ENCODE measurements at places on chromosomes 12 and 14. TPM values are rescaled to one million over a fixed set of nuclear protein-coding genes. Genes with fewer than 3 reads are reported as not detected.
A peak's percentile ranks its signal among the peaks of the same experiment; 100 is the strongest.

DNA sequence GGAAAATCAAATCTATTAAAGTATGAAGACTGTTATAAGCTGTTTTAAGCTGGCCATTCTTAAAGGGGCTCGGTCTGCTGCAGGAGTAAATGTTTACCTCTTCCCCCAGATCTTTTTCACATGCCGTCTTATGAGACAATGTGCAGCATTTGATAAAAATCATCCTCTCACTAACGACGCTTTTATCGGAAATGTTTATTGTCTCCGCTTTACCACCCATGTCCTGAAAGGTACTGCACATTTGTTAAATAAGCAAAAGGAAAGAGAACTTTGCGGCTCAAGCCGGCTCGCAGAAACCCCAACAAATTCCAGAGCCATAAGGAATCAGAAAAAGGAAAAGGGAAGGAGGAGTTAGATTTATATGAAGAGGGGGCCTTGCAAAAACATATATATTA lies 137.8 kb downstream of the HMGA2 start:
- no peak overlapping the region for H3K4me3 ChIP-seq
- no peak overlapping the region for H3K27ac ChIP-seq
- H3K36me3 ChIP-seq: no peaks in the 10 kb centered on the region
- DNase-seq: no peak
- H3K4me1 ChIP-seq: no peaks in the 10 kb centered on the region

- no peaks in the 10 kb centered on the region for H3K27me3 ChIP-seq
- no peak overlapping the region for H3K27ac ChIP-seq
- H3K4me1 ChIP-seq: no peaks in the 10 kb centered on the region
These were observed 78.3 kb downstream of the SERPINA3 start for GRCh38 chr14:94690486-94690885.

DNA sequence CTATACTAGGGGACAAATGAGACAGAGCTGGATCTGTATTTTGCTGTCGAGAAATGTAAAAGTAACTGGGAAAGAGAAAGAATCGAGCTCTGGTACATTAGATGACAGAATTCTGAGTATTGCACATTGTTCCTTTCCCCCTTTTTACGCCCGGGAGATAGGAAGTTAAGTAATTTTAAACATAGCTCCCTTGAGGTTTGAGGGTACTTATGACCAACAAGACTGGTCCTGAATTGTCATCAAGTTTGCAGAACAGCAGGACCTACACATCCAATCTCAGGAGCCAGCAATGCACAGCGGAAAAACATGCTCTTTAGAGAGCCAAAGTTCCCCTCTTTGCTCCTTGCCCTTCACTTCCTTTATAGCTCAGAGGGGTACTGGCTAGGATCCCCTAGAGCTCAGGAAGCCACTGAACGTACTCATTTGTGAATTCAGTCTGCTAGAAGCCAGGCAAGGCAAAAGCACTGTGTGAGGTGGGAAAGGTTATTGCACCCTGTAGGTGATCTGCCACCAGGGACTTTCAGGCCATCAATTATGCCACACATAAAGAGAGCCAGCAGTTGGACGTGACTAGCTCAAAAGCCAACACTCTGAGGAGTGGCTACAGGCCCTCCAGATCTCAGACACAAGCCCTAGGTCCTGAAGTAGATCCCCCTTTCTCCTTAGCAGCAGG lies 333.8 kb downstream of the KCNH5 start:
- no peaks in the 10 kb centered on the region for H3K27me3 ChIP-seq
- no peaks in the 10 kb centered on the region for H3K4me1 ChIP-seq
- H3K27ac ChIP-seq: no peak overlapping the region

GRCh38 chr14:94394025-94394493 lies 5.7 kb upstream of the SERPINA1 start:
- H3K36me3 ChIP-seq: no peaks in the 10 kb centered on the region
- DNase-seq: no peak
- no peak overlapping the region for H3K27ac ChIP-seq
- H3K27me3 ChIP-seq: no peaks in the 10 kb centered on the region

GRCh38 chr14:88184956-88185355 lies 138.1 kb downstream of the KCNK10 start:
- H3K36me3 ChIP-seq: no peaks in the 10 kb centered on the region
- DNase-seq: no peak
- no peaks in the 10 kb centered on the region for H3K27me3 ChIP-seq
- no peak overlapping the region for H3K4me3 ChIP-seq

DNA sequence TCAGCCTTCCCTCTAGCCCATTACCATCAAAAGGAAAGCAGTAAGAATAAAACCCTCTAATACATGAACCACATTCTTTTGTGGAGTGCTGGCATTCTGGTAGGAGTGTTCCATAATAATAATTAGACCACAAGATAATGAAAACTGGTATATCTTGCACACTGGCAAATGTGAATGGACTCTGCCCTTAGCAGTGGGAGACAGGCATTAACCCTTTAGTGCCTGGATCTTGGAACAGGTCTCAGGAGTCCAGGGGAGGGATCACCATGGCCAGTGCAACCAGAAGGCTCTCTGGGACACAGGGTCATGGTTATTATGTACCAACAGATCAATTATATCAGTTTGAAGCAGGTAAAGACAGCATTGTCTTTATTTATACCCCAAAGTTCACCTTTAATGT lies 387.5 kb upstream of the TMPO start:
- H3K27ac ChIP-seq: peak overlapping the region; percentile 50
- no peaks in the 10 kb centered on the region for H3K4me1 ChIP-seq
- no peak overlapping the region for H3K4me3 ChIP-seq
- DNase-seq: no peak
- H3K36me3 ChIP-seq: no peaks in the 10 kb centered on the region
- H3K27me3 ChIP-seq: no peaks in the 10 kb centered on the region

- H3K27me3 ChIP-seq: no peaks in the 10 kb centered on the region
- no peaks in the 10 kb centered on the region for H3K36me3 ChIP-seq
- H3K27ac ChIP-seq: no peak overlapping the region
- peaks cover 17% of the 10 kb centered on the region for H3K4me1 ChIP-seq
These were observed 4.4 kb upstream of the M6PR start for GRCh38 chr12:8953773-8954402.

DNA sequence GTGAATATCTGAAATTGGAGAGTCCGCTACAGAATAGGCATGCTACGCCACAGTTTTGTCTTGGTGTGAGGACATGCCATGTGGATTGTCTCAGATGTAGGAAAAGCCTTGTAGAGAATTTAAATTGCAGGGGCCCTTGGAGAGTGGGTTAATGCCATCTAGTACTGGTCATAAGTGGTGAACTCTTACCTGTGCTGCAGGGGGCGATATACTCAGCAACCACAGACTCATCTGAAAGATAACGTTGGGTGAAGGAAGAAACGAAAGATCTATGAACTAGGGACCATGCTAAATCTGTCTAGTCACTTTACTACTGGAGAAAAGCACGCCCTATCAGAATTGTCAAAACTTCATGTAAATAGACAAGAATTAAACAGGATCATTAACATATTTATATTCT lies 33.7 kb upstream of the A2M start:
- no peak overlapping the region for H3K4me3 ChIP-seq
- no peak overlapping the region for H3K27ac ChIP-seq
- no peaks in the 10 kb centered on the region for H3K27me3 ChIP-seq
- no peak for DNase-seq

MYL2 gene
- 5,649 TPM for total RNA-seq

DNA sequence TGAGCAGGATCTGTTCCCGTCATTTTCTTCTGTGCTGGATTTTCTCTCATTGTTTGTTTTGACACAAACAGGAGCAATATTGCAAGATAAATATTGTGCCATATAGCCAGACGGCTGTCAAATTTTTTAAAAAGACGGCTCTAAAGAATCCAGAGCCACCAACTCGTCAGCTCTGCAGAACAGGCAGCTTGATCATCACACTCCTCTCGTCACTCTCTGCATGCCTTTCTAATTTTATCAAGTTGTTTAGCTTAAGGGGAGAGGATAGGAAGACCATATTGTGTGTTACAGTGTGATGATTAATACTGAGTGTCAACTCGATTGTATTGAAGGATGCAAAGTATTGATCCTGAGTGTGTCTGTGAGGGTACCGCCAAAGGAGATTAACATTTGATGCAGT lies 562.8 kb downstream of the GALC start:
- H3K36me3 ChIP-seq: no peaks in the 10 kb centered on the region
- H3K27ac ChIP-seq: no peak overlapping the region
- no peaks in the 10 kb centered on the region for H3K27me3 ChIP-seq
- no peak overlapping the region for H3K4me3 ChIP-seq
- H3K4me1 ChIP-seq: no peaks in the 10 kb centered on the region
- no peak for DNase-seq

GRCh38 chr14:33776871-33777270 lies 174.0 kb downstream of the EGLN3 start:
- H3K4me1 ChIP-seq: no peaks in the 10 kb centered on the region
- no peaks in the 10 kb centered on the region for H3K36me3 ChIP-seq
- H3K27me3 ChIP-seq: no peaks in the 10 kb centered on the region
- no peak for DNase-seq
- no peak overlapping the region for H3K27ac ChIP-seq

DNA sequence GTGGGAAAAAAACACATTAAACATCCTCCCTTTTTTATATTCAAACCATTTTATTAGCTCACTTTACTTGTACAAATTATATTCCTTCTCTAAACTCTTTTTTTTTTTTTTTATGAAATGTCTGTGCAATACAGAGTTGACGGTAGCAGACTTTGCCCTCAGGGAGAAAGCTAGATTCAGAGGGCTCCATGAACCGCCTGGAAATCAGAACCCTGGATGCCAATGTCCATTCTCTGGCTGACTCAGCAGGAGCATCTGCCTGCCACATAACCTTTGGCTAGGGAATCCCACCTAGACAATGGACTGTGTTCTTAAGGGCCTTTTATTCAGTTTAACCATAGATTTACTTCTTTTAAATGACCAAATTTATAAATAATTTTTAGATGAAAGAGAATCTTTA lies 467.0 kb downstream of the MDGA2 start:
- DNase-seq: no peak
- H3K4me1 ChIP-seq: no peaks in the 10 kb centered on the region
- no peaks in the 10 kb centered on the region for H3K36me3 ChIP-seq
- H3K27me3 ChIP-seq: no peaks in the 10 kb centered on the region
- H3K4me3 ChIP-seq: no peak overlapping the region

DNA sequence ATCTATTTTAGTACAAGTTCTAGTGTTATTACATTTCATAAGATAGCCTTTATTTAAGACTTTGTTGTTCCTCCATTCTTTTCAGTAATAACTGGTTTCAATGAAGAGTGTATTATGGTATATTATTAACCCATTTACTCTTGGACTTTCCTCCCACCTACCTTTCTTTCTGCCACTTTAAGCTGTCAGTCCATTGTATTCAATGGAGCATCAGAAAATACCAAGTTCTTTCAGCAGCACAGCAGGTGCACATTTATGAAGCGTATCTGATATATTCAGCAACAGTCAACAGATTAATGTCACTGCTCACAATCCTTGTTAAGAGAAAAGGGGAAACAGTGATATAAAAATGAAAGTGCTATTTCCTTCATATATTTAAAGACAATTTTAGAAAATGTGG lies 660.9 kb downstream of the C12orf50 start:
- H3K4me1 ChIP-seq: no peaks in the 10 kb centered on the region
- no peaks in the 10 kb centered on the region for H3K36me3 ChIP-seq
- no peak overlapping the region for H3K27ac ChIP-seq
- H3K4me3 ChIP-seq: no peak overlapping the region

DNA sequence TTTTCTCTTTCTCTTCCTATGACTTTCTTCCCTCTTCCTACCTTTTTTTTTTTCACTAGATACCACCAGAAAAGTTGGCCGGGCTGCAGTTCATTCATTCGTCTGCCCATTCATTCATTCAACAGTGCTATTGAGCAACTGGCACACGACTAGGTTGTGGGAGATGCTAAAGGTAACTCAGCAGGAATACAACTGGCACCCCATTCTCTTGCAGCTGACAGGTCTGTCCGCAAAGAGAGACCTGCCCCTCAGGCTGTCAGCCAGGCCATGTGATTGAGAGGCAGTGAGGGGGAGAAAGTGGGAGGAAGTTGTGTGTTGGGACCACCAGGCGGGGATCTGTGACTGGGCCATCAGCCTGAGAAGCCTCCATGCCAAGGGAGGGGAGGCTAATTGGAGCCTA lies 105.2 kb downstream of the TSPAN9 start:
- peaks cover 13% of the 10 kb centered on the region for H3K4me1 ChIP-seq
- no peaks in the 10 kb centered on the region for H3K27me3 ChIP-seq
- H3K4me3 ChIP-seq: no peak overlapping the region
- H3K27ac ChIP-seq: no peak overlapping the region
- no peaks in the 10 kb centered on the region for H3K36me3 ChIP-seq
- DNase-seq: no peak

PPFIA2 gene
- total RNA-seq: 0.04 TPM

DNA sequence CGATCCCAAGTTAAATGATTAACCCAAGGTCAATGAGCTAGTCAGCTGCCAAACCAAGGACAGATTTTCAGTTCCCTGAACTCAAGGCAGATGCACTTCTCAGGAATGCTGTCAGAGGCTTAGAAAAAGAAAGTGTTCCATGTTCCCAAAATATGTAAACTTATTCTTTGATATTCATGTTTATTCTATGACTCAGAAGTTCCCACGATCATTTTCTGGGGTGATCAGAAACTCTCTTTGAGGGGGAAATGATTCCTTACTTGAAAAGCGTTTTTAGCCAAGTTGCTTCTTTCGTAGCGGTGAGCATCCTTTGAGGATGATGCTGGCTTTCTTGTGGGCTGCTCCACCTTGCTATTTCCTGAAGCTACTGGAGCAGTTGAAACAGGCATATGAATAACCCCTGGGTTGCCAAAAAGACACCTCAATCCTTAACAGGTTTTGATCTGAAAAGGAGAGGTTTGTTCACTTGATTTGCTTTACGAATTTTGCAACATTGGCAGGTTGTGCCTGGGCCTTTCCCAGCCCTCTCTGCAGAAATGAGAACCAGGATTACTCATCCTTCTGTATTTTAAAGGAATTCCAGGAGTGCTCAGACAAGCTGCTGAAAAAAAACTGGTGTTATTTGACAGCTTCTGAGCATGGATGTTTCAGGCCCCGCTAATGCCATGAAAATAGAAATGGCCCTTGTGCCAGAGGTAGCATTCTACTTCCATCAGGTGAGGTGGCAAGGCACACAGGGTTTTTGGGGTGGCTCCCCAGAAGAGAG lies 121.4 kb upstream of the HIF1A start:
- no peak for DNase-seq
- H3K27ac ChIP-seq: no peak overlapping the region
- H3K36me3 ChIP-seq: no peaks in the 10 kb centered on the region
- no peak overlapping the region for H3K4me3 ChIP-seq
- H3K27me3 ChIP-seq: no peaks in the 10 kb centered on the region
- H3K4me1 ChIP-seq: no peaks in the 10 kb centered on the region

NPAS3 gene
- not detected for total RNA-seq

DNA sequence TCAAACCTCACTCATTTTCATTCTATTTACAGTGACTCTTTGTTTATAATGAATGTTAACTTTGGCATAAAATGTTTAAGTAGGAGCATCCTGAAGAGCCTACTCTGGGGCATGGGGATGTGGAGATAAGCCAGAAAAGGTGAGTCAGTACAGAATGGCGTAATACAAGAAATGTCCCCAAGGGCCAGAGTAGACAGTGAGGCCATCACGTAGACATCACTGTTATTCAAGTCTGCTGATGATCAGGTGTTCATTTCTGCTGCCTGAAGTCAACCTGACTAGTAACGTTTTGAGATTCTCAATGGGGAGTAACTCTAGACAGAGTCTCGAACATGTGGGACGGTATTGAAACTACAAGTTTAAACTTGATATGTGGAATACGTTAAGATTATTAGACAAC lies 47.6 kb upstream of the PKP2 start:
- H3K4me3 ChIP-seq: no peak overlapping the region
- H3K4me1 ChIP-seq: no peaks in the 10 kb centered on the region
- no peaks in the 10 kb centered on the region for H3K27me3 ChIP-seq

CSAD gene
- 0.68 TPM for total RNA-seq

CD163 gene
- 57.7 TPM for total RNA-seq
